ENCODE measurements at places on chromosomes 2 and 18. TPM values are rescaled to one million over a fixed set of nuclear protein-coding genes. Genes with fewer than 3 reads are reported as not detected.

DNA sequence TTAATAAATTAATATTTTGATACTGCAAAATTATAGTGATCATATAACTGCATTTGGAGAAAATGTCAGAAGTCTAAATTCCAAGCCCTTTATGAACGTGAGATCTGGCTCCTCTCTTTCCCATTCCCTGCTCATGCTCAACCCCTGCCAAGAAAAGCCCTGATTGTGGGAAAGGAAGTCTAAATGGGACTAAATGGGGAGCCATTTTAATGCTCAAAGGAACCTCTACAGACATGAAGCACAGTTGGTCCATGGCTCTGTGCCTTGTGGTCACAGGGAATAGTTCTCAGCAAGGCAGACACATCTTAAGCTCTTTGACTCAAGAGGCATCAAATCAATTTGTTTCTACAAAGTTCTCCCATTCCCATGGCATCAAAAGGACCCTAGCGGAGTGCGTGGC, 29.3 kb upstream of the INSIG2 start:
- H3K4me3 ChIP-seq, result no peak overlapping the region
- H3K36me3 ChIP-seq, result no peaks in the 10 kb centered on the region
- H3K27ac ChIP-seq, result no peak overlapping the region
- no peaks in the 10 kb centered on the region for H3K4me1 ChIP-seq

The UGT1A4 gene
- not detected for total RNA-seq

GRCh38 chr18:323253-323622, 55.4 kb upstream of the THOC1 start:
- H3K4me1 ChIP-seq, result peaks cover 27% of the 10 kb centered on the region
- no peak overlapping the region for H3K4me3 ChIP-seq
- no peaks in the 10 kb centered on the region for H3K36me3 ChIP-seq
- no peaks in the 10 kb centered on the region for H3K27me3 ChIP-seq
- peak overlapping the region; percentile 38 for H3K27ac ChIP-seq
- no peak for DNase-seq

- no peaks in the 10 kb centered on the region for H3K27me3 ChIP-seq
- peaks cover 24% of the 10 kb centered on the region for H3K4me1 ChIP-seq
- H3K36me3 ChIP-seq, result no peaks in the 10 kb centered on the region
- DNase-seq, result no peak
These were observed 178.4 kb downstream of the BCL2 start for GRCh38 chr18:63140997-63141777.

DNA sequence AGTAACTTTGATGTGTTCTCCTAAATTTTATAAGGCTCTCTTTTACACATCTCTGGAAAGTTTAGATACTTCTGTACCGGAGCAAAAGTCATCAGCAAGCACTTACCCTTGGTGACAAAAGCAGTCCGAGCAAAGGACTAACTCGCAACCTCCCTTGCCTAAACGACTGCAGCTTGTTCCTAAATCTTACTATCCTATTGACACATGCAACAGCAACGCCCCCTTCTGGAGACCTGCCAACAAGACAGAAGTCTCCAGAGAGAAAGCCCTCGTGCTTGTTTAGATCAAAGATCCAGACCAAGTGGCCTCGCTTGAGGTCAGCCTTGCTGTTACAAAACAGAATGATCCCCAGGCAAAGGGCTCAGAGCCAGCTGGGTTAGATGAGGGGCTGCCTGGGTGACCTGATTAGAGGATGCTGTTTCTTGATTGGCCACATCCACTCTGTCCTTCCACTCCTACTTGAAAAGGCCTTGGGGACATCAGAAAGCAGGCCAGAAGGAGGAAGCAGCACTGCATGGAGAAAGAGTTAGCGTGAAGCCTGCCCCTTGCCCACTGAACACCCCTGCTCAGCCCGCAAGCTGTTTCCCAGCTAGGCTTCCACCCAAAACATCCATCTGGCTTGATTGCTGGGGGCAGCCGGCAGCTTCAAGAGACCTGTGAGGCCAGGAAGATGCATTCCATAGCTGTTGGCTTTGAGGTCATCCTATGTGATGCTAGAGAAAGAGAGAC, 94.3 kb downstream of the HNRNPLL start:
- peak; percentile 98 for DNase-seq
- no peaks in the 10 kb centered on the region for H3K27me3 ChIP-seq
- H3K4me1 ChIP-seq, result peaks cover 50% of the 10 kb centered on the region

The SPATA3 gene
- not detected for total RNA-seq

The RESP18 gene
- total RNA-seq, result not detected

DNA sequence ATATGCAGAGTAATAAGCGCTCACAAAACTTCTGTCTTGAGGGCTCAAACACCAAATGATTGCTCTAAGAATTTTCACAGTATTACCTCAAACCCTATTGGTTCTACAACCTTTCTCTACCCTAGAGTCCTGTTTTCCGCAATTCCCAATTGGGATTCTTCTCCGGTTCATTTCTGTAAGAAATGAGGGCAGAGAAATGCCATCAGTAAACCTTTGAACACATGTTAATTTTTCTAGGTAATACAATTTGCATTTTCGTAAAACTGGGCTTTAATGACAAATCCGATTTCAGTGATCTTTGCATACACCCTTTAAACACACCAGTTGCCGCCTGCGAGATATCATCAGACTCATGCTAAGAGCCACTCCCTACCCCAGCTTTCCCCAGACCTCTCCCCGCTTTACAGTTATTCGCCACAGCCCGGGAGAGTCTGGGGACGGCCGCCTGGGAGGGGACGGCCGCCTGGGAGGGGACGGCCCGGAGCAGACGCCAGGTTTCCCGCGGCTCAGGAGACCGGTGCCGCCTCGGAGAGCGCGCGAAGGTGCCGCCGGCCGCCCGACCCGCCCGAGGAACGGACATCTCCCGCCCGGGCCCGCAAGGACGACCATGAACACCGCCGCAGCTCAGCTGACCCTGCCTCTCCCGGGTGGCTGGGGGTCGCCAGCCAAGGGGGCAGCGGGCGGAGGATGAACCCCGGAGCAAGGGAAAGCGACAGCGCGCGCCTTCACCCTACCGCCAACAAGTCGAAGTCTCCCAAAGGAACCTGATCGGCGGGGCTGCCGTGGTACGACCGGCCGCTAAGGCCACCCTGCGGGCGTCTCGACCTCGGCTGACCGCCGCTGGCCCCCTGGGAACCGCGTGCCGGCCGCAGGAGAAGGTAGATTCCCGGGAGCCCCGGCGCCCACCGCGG, 463 bp downstream of the SMC6 start:
- H3K4me3 ChIP-seq, result peak overlapping the region; percentile 96
- H3K27ac ChIP-seq, result peak overlapping the region; percentile 97
- H3K4me1 ChIP-seq, result peaks cover 17% of the 10 kb centered on the region
- H3K36me3 ChIP-seq, result no peaks in the 10 kb centered on the region
- no peaks in the 10 kb centered on the region for H3K27me3 ChIP-seq

DNA sequence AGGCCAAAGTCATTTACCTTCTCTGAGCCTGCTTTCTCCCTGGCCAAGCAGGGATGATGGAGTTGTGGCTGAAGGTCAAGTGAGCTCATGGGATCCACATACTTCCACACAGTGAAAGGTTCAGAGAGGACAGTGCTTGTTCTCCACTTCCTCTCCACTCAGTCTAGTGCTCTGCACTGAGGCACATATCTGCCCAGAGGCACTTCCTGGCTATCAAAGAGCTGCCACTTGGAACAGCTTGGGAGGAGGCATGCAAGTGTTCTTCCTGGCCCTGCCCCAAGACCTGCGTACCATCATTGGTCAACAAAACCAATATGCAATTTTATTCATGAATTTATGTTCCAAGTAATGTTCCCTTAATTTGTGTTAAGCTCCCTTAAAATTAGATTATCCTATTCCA, 71.9 kb downstream of the RNF152 start:
- H3K27me3 ChIP-seq, result no peaks in the 10 kb centered on the region
- DNase-seq, result no peak
- H3K4me3 ChIP-seq, result no peak overlapping the region
- no peaks in the 10 kb centered on the region for H3K36me3 ChIP-seq

The ABCB11 gene
- not detected for total RNA-seq

DNA sequence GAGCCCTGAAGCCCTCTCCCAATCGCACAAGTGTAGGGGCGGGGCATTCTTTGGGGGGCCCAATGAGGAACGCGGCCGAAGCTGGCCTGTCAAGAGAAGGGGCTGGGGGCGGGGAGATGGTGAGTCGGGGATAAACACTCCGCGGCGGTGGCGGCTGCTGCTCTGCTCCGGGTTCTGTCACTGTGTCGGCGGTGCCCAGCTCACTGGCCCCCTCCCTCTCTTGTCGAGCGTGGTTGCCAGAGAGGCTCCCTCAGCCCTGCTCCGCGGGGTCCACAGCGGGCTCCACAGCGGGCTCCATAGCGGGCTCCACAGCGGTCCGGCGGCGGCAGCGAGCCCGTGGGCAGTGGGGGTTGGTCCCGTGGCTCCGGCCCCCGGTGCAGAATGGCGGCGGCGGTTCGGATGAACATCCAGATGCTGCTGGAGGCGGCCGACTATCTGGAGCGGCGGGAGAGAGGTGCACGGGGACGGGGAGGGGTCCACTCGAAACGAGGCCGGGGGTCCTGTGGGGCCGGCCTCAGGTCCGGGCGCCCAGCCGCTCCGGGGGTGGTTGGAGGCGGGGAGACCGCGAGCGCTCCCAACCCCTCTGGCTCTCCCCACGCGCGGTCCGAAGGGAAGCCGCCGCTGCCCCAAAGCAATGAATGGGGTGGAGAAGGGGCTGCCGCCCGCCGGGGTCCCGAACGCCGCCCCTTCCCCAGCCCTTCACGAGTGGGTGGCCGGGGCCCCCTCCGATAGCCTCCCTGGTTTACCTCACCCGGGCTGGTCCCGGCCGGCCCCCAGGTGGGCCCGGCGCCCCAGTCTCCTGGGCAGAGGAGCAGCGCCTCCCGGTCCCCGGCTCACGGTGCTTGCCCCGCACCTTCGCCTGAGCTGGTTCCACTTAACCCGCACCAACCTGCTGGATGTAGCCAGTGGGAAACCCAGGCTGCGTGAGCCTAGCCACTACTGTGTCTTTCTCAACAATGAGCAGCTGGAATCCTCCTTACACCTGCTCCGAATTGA, at the start of gene MXD1:
TSS of gene MXD1 (plus strand) at position 160 of the 996 bp plus-strand sequence. CDS start at position 382, 222 bp downstream.
- peaks cover 24% of the 10 kb centered on the region for H3K36me3 ChIP-seq
- DNase-seq, result no peak
- H3K27me3 ChIP-seq, result no peaks in the 10 kb centered on the region
- H3K4me3 ChIP-seq, result peak within 1 kb of the TSS; percentile 96
- peaks cover 24% of the 10 kb centered on the region for H3K4me1 ChIP-seq

GRCh38 chr2:134912361-134912760, 6.3 kb upstream of the CCNT2 start:
- DNase-seq, result no peak
- H3K27ac ChIP-seq, result no peak overlapping the region
- H3K4me3 ChIP-seq, result no peak overlapping the region

GRCh38 chr2:167980439-167980838, 267.0 kb downstream of the STK39 start:
- H3K4me3 ChIP-seq, result no peak overlapping the region
- no peaks in the 10 kb centered on the region for H3K27me3 ChIP-seq
- H3K36me3 ChIP-seq, result no peaks in the 10 kb centered on the region
- no peak overlapping the region for H3K27ac ChIP-seq

The SCN7A gene
- 71.5 TPM for total RNA-seq

DNA sequence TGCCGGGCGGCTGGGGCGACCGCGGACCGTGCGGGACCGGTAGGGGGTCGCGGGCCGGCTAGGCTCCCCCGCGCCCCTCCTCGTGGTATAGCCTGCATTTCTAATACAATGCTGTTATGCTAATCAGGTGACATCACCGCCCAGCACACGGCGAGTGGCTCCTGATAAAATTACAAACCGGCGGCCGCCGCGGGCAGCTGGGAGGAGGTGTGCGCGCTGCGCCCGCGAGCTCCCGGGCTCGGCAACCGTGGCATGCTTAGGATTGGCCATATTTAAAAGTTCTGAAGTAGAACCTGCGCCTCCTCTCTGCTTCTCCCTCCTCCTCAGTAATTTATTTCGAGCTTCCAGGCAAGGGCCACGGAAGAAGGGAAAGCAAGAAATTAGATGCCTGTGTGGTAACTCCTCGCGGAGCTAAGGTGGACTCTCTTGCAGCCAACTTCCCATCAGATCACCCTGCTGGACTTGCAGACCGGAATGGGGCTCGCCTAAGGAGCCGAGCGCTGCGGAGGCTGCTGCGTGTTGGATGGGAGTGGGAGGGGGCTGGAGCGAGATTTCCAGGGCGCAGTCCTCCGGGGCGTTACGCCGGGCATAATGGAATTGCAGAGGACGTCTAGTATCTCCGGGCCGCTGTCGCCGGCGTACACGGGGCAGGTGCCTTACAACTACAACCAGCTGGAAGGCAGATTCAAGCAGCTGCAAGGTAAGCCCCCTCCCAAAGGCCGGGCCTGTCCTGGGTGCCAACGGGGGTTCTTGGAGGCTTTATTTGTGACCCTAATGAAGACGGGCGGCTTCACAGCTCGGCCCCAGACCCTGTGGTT, 102.3 kb downstream of the SPTBN1 start:
- H3K4me1 ChIP-seq, result peaks cover 98% of the 10 kb centered on the region
- peak overlapping the region; percentile 84 for H3K27ac ChIP-seq
- no peak for DNase-seq
- no peaks in the 10 kb centered on the region for H3K36me3 ChIP-seq
- H3K4me3 ChIP-seq, result peak overlapping the region; percentile 58

- H3K27me3 ChIP-seq, result no peaks in the 10 kb centered on the region
- no peak overlapping the region for H3K4me3 ChIP-seq
These were observed 31.4 kb downstream of the KCTD1 start for GRCh38 chr18:26516964-26517363.

GRCh38 chr2:191693166-191693565, 15.2 kb downstream of the NABP1 start:
- DNase-seq, result no peak
- H3K36me3 ChIP-seq, result no peaks in the 10 kb centered on the region
- no peak overlapping the region for H3K27ac ChIP-seq
- peaks cover 24% of the 10 kb centered on the region for H3K4me1 ChIP-seq

- H3K27me3 ChIP-seq, result no peaks in the 10 kb centered on the region
- no peaks in the 10 kb centered on the region for H3K36me3 ChIP-seq
- H3K4me1 ChIP-seq, result no peaks in the 10 kb centered on the region
- no peak overlapping the region for H3K4me3 ChIP-seq
- no peak for DNase-seq
These were observed 353.8 kb upstream of the SPRED2 start for GRCh38 chr2:65786007-65786717.

DNA sequence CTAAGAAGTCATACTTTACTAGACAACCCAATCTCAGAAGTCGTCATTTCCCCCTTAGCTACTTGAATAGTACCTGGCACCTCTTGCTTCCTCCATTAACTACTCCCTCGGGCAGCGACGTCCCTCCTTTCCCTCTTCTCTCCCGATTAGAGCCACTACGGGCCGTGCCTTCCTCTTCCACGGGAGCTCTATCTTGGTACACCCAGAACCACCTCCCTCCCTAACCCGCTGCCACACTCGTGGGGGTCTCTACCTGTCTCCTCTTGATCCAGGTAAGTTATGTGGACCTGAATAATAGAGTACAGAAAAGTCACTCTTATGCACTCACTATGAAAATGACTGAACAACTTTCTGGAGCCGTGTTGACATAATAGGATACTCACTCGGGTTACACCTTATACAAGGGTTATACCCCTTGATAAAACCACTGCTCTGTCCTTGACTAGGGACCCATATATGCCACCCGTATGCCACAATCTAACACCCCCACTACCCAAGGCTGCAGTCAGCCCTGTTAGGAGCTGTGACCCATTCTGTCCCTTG, 595 bp upstream of the HDHD2 start:
- peaks cover 6% of the 10 kb centered on the region for H3K36me3 ChIP-seq
- H3K27me3 ChIP-seq, result no peaks in the 10 kb centered on the region
- H3K27ac ChIP-seq, result peak overlapping the region; percentile 88
- H3K4me1 ChIP-seq, result peaks cover 23% of the 10 kb centered on the region

The DNAH7 gene
- 0.98 TPM for total RNA-seq
